ENCODE measurements at places on chromosomes 3 and 15.

- no peak for DNase-seq
Observed at GRCh38 chr3:45942051-45942825, 1.0 kb upstream of the CXCR6 start.

DNA sequence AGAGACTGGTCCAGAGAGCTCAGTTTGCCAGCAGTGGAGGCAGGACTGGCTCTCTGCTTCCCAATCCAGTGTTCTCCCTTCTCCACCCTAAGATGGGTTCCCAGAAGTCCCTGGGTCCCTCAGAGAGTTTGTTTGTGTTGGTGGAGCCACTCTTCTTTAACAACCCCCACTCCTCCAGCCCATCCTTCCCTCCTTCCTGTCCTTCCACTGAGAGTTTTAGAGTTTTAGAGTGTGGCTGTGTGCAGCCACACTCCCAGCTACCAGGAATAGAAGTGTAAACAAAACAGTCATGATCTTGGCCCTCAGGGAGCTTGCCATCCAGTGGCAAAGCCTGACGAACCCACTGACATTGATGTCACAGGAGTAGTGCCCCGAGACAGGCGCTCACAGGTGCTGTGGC lies 12.5 kb upstream of the FBLN2 start:
- DNase-seq: no peak

GRCh38 chr3:179069762-179070390 lies 1.7 kb downstream of the ZMAT3 start:
- no peak for DNase-seq

DNA sequence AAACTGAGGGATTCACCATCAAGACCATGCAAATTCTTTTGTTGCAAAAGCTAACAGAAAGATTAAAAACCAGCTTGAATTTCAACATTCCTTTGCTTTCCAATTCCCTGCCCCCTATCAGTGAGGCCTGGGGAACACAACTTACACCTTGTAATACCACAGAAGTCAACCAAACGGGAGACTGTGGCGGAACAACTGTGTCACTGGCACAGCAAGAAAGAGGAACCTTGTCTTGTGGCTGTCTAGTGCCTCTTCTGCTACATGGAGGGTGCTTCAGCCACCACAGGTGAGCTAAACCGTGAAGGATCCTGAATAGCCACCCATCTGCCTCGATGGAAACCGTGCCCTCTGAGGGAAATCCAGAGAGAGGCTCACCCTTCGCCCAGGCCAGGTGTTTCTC lies 11.4 kb downstream of the CCDC12 start:
- no peak for DNase-seq

DNA sequence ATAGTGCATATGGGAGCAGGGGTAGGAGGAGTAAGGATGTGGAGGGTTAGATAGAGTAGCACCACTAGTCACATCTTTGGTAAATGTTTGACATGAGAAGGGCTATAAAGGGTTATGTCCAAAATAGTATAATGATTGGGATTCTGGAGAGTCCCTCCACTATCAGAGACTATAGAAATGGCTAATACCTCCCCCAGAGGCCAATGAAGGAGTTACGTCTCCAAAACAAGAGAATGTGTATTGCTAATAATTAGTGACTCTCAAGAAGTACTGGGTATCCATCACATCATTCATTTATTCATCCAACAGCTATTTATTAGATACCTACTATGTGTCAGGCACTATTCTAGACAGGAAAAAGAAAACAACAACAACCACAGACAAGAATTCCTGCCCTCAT lies 203.7 kb upstream of the UMPS start:
- no peak for DNase-seq

- DNase-seq: no peak
Observed at GRCh38 chr3:16506884-16507577, 6.5 kb downstream of the RFTN1 start.

DNA sequence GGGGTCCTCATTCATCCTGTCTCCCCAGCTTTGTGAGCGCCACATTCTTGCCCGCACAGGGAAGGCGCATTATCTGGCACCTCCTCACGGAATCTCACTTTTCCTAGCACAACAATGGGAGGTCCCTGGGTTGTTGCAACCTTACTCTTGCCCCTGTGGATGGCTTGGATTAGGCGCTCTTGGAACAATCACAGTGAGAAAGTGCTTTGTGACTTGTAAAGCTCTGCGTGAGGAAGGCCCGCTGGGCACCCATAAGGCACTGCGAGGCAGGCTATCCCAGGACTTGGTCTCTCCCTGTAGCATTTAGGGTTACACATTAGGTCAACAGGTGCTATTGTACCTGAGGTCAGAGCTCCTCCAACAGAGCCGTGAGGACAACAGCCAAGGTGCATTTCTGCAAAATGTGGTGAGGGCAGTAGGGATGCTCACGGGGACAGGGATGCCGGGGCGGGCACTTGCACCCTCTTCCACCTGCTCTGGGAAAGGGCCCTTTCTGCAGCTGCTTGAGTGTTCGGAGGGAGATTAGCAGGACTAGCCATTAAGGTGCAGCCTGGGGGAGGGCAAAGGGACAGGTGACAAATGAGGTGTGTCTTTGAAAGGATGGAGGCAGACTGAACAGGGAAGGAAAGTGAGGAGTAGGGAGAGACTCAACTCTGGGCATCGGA lies 13.9 kb upstream of the LRRC15 start:
- DNase-seq: no peak

GRCh38 chr15:95215017-95215416 lies 983.7 kb downstream of the MCTP2 start:
- no peak for DNase-seq

- no peak for DNase-seq
Observed at GRCh38 chr3:107588217-107588616, 65.5 kb downstream of the BBX start.

DNA sequence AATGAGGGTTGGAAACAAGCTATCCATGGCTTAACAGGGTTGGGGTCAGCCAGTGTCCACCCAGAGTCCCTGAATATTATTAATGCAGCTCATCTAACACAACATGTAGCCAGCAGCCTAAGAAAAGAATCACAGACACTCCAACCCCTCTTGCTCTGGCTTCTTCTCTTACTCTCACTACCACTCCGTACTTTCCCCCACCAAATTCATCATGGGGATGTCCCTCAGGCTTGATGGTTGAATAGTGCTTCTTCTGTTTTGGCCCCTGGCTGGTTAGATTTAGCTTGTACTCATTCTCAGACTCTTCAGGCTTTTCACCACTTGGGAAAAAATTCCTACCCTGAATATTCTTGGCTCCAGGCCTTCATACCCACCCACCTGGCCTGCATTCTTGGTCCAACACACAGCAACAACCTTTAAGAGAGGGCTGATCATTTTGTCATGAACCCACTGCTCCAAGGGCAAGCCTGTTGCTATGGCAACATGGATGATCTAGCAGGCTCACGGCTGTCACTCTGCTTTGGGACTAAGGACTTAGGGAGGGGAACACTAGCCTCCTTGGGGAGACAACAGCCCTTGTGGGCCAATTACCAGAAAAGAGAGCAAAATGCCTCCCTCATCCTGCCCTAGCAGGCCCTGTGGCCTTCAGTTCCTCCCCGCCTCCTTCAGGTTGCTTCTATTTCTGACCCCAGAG lies 9.4 kb upstream of the MED12L start:
- no peak for DNase-seq

- no peak for DNase-seq
Observed at GRCh38 chr3:189908646-189909045, 212.1 kb downstream of the P3H2 start.

- peak; percentile 64 for DNase-seq
Observed at GRCh38 chr15:101372149-101372577, 77.1 kb upstream of the SNRPA1 start.

- no peak for DNase-seq
Observed at GRCh38 chr3:112020674-112021085, 13.9 kb upstream of the TMPRSS7 start.

DNA sequence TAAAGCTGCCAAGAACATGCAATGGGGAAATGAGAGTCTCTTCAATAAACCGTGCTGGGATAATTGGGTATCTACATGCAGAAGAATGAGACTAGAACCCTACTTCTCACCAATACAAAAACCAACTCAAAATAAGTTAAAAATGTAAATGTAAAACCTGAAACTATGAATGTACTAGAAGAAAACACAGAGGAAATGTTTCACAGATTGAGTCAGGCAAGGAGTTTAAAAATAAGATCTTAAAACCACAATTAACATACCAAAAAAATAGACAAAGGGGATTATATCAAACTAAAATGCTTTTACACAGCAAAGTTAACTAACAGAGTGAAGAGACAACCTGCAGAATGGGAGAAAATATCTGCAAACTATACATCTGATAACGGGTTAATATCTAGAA lies 90.4 kb downstream of the ISL2 start:
- DNase-seq: no peak

DNA sequence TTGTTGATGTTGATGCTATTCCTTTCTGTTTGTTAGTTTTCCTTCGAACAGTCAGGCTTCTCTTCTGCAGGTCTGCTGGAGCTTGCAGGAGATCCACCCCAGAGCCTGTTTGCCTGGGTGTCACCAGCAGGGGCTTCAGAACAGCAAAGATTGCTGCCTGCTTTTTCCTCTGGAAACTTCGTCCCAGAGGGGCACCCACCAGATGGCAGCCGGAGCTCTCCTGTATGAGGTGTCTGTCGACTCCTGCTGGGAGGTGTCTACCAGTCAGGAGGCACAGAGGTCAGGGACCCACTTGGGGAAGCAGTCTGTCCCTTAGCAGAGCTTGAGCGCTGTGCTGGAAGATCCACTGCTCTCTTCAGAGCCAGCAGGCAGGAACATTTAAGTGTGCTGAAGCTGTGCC lies 303.2 kb downstream of the ZIC1 start:
- DNase-seq: no peak

- DNase-seq: no peak
Observed at GRCh38 chr15:75732177-75732808, 19.6 kb upstream of the CSPG4 start.

DNA sequence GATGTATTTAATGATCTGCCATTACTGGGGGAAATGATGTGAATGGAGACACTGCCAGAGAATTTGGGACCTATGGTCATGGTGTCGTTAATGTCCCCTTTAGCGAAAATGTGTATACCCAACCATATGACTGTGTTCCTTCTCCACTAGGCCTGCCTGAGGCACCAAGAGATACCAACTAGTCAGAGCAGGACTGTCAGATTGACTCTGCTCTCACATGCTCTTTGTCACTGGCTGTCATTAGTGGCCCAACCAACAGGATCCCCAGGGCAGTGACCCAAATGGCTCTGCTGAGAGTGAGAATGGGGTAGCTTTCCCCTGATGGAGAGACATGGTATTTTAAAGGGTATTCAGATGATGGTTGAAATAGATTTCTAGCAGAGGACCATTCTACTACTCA lies 2.8 kb downstream of the TAGLN3 start:
- DNase-seq: no peak

DNA sequence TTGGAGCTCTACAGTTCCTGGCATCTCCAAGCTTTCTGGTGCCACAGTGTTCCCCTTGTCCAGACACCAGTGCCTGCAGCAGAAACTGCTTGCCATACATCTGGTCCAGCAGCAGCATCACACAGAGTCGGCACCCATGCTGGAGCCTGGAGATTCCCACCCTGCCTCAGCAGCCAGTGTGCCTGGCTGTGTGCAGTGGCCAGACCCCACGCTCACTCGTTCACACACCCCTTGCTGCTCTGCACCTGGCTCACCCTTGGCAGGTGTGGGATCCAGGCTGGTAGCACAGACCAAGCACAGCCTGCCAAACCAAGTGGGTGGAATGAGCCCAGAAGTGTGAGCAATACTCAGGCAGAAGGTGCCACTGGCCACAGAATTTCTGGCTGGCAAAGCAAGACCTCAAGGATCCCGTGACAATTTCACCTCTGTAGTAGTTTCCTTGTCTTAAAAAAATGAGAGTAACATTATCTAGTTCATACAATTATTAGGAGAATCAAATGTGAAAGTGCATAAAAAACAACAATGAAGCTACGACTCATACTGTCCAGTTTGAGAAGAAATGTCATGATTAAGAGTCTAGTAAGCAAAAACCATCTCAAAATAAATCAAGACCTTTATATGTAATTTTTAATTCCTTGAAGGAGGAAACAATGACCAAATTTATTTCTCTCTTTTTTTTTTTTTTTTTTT lies 22.9 kb upstream of the ZBED2 start:
- DNase-seq: no peak

GRCh38 chr3:122589297-122589696 lies 11.8 kb downstream of the PARP15 start:
- no peak for DNase-seq

DNA sequence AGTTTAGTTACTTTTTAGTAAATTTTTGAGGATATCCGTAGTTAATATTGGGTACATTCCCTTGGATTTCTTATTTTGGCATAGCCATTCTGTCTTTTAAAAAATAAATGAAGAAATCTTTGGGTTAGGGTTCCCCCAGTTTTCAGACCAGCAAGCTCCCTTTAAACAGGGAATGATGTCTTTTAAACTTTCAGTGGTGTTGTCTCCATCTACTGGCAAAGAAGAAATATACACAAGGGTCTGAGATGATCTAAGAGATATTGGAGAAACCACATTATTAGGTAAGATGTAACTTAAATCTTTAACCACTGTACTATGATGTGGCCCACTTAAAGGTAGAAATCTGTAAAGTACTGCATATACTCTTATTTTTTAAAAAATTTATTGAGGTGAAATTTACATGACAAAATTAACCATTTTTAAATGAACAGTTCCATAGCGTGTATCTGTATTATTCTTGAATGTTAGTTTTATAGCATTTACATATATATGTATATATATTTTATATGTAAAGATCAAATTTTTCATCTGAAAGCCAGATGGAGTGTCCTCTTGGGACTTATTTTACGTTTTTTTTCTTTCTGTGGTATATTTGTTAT lies 35.1 kb upstream of the EIF3J start:
- peak; percentile 37 for DNase-seq

- DNase-seq: no peak
Observed at GRCh38 chr3:124972457-124972856, 37.9 kb upstream of the MUC13 start.

DNA sequence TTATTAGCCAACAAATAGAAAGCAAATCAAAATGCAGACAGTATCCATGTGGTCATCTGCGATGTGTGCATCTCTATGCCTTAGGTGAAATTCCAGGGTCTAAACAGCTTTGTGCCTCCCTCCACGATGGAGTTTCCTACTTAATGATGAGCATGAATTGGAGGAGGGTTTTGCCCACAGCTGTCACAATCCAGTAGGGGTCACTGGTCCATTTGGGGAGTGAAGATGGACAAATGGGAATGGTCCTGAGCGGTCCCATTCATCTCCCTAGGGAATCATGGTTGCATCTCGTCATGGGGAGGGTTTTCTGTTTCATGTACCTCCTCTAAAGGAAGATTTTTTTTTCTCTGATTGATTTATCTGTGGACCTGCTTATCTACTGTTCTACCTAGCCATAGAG lies 358.0 kb downstream of the PTPRG start:
- DNase-seq: no peak

GRCh38 chr3:102979191-102979590 lies 544.4 kb downstream of the ZPLD1 start:
- DNase-seq: no peak

- no peak for DNase-seq
Observed at GRCh38 chr15:92290359-92290992, 103.2 kb upstream of the ST8SIA2 start.

GRCh38 chr3:41690766-41691563 lies 270.9 kb downstream of the ULK4 start:
- peak; percentile 22 for DNase-seq
